ENCODE measurements at places on chromosomes 11 and 22.

- DNase-seq = no peak
Observed at GRCh38 chr11:83760932-83761331, 474.8 kb upstream of the CCDC90B start.

DNA sequence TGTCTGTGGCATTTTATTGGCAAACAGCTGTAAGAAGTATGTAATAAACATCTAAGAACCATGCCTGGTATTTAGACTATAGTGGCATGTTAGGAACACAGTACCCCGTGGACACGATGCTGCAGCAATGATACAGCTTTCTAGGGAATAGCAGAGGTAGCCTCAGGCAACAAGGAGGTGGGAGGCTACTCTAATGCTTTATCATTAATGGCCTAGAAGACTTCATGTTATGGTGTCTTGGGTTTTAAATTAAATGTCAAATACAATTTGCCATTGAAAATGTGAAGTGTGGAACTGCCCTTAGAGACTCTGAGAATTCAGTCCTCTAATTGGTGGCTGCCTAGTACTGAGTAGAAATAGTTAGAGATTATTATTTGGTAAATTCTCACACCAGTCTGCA is 516.9 kb downstream of the CNTN5 start:
- DNase-seq = no peak

DNA sequence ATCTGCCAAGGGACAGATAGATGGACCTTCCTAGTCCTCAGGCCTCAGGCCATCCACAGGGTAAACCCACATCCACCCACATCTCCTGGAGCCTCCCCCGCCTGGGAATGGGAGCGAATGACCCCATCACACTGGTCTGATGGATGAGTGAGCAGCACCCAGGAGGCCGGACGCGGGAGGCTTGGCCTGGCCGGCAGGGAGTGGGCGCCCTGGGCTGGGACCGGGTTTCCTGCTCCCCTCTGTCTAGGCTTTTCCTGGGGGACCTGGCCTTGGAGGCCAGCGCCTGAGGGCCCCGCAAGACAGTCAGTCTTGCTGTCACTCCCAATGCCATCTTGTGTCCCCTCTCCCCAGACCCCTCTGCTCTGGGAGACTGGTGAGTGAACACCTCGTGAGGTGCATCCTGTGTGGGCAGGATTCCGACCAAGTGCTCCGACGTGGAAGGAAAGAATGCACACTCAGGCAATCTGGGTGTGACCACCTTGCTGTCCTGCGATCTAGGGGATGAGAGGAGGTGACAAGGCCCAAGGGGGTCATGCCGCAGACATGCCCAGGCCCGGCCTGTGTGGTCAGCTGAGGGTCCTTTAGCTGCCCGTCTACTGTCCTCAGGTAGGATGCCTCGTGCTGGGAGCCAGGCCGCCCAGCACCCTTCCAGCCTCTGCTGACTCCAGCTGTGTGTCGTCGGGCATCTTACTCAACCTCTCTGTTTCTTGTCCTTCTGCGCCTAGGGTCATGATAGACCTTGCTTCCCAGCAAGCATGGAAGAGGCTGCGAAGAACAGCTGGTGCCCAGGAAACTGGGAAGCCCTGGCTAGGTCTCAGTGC is 26.5 kb upstream of the WNT7B start:
- DNase-seq = no peak

- no peak for DNase-seq
Observed at GRCh38 chr11:16924826-16925560, 89.2 kb downstream of the PLEKHA7 start.

DNA sequence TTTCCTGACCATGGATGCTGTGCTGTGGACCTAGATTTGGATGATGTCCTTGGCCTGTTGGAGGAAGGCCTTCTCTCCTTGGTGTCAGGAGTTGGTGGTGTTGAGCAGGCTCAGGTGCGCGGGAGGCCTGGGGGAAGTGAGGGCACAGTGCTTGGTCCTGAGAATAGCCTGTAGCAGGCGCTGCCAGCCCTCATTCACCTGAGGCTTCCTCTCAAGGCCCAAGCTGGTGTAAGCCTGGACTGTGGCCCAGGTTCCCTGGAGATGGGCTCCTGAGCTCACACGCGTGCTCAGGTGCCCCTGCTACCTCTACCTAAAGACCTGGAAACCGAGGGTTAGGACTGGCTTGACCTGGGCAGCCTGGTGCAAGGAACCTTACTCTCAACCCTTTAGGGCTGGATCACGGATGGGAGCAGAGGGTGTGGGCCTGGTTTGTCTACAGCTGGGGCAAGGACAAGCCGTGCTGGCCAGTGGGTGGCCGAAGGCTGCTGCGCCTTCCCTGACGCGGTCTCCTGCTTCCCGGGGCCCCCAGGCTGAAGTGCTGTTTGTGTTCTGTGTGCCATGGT is 7.8 kb upstream of the GRAMD4 start:
- no peak for DNase-seq

GRCh38 chr22:48931452-48931851 is 896.2 kb downstream of the BRD1 start:
- DNase-seq = no peak

- peak; percentile 51 for DNase-seq
Observed at GRCh38 chr11:2538951-2539350, 94.1 kb downstream of the KCNQ1 start.

- no peak for DNase-seq
Observed at GRCh38 chr11:85318573-85318972, 308.6 kb downstream of the DLG2 start.

DNA sequence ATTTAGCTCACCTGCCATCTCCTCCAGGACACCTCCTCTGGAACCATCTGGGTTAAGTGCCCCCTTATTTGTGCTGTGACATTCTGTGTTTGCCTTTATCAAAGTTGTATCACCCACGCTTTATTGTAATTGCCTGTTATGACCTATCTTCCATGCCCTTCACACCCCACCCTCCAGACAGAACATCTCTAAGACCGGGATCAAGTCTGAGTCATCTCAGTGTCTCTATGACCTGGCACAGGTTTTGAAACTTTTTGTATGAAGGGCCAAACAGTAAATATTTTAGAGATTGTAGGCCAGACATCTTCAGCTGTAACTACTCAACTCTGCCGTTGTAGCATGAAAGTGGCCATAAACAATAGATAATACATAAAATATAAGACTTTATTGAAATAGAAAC is 161.8 kb downstream of the SPON1 start:
- DNase-seq = no peak

- no peak for DNase-seq
Observed at GRCh38 chr11:19934828-19935259, 222.2 kb downstream of the NAV2 start.

DNA sequence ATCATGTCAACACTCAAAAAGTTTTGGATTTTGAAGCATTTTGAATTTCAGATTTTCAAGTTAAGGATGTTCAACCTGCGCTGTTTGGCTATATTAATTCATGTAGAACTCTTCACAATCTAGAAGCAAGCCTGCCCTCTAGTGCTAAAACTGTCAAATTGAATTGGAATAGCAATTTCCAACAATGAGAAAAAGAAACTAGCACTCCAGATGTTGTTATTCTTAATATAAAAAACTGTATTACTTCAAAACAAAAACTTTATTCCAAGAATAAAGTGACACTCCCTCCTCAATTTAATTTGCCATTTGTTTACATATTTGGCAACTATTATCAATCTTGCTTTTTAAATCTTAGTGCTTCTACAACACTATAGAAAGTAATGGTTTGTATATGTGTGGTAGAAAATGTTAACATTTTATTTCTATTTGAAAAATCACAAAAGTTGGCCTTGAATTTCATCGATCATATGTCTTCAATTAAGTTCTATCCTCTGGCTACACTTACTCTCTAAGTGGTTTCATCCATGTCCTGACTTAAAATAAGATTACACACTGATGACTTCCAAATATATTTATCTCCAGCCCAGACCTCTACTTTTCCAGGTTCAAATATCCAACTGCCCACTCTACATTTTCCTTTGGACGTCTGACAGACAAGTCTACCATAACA is 36.6 kb downstream of the DCUN1D5 start:
- DNase-seq = no peak

- no peak for DNase-seq
Observed at GRCh38 chr11:22922672-22923071, 62.4 kb upstream of the CCDC179 start.

- DNase-seq = no peak
Observed at GRCh38 chr11:80783561-80783960, 1342.7 kb upstream of the TENM4 start.

GRCh38 chr11:11010624-11011127 is 152.8 kb upstream of the ZBED5 start:
- DNase-seq = no peak

GRCh38 chr11:70210051-70210501 is 7.0 kb downstream of the FADD start:
- no peak for DNase-seq

DNA sequence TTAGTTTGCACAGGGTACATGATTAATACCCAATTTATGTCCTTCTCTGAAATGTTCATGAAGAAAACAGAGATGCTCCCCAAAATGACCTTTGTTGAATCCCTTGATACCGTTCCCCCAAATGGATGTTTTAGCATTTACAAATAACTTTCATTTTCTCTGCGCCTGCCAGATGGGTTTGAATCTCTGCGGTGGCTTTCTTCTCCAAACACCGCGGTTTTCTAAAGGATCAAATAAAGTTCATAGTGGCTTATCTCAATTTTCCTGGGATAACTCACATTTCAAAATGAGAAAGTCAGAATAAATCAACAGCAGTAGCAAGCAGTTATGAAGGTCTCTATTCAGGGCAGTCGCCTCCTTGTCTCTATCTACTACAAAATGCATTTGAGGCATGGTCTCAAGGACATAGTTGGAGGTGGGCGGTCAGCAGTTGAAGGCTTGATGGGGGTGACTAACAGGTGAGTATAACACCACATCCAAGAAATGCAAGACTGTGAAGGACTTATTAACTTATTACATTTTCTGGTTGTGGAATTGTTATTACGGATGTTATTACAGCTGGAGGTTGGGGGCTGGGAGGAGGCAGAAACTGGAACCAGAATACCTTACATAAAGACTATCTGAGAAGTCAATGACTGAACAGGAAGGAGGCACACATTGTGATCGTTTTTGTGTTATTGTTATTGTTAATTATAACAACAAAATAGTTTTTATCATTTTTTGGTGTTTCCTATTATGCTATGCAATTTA is 1513.3 kb downstream of the FAM181B start:
- no peak for DNase-seq

DNA sequence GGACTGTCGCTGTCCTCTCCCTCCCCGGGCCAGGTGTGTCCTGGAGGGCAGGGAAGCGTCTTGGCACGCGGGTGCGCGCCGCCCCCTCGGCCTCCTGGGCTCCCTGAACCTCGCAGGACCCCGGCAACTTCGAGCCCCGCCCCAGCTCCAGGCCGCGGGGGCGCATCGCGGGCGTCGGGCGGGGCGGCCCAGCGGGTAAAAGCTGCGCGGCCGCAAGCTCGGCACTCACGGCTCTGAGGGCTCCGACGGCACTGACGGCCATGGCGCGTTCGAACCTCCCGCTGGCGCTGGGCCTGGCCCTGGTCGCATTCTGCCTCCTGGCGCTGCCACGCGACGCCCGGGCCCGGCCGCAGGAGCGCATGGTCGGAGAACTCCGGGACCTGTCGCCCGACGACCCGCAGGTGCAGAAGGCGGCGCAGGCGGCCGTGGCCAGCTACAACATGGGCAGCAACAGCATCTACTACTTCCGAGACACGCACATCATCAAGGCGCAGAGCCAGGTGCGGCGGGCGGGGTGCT is at the start of gene CST6:
CST6 (plus strand) TSS at position 224 of the 519 bp plus-strand sequence; CDS start at position 261, 37 bp downstream.
- DNase-seq = no peak

DNA sequence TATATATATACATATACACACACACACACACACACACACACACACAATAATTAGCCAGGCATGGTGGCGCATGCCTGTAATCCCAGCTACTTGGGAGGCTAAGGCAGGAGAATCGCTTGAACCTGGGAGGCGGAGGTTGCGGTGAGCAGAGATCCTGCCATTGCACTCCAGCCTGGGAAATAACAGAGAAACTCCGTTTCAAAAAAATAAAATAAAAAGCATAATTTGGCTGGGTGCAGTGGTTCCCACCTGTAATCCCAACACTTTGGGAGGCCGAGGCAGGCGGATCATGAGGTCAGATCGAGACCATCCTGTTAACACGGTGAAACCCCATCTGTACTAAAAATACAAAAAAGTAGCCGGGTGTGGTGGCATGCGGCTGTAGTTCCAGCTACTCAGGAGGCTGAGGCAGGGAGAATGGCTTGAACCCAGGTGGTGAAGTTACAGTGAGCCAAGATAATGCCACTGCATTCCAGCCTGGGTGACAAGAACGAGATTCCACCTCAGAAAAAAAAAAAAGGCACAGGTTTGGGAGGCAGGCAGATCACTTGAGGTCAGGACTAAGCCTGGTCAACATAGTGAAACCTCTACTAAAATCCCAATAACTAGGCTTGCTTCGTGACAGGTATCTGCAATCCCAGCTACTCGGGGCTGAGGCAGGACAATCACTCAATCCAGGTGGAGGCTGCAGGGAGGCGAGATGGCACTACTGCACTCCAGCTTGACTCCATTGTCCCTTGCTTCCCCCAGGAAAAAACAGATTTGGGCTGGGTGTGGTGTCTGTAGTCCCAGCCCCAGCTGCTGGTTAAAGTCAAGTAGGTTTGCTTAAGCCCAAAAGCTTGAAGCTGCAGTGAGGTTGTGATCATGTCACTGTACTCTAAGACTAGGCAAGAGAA is 11.8 kb upstream of the WDR74 start:
- DNase-seq = no peak

DNA sequence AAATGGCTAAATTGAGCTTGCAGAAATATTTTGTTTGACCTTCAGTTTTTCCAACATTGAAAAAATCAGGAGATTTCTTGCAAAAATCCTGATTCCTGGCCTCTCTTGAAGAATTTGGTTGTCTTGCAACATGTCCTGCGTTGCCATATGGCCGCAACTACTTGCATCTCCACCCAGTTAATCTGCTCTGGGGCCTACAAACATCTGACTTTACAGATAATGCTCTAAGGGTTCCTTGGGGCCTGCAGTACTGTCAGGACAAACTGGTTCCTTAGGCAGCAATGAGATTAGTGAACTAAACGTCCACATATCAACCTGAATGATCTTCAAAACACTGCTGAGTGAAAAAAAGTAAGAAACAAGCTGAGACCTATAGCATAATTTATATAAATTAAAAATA is 36.6 kb upstream of the FEZ1 start:
- DNase-seq = no peak

DNA sequence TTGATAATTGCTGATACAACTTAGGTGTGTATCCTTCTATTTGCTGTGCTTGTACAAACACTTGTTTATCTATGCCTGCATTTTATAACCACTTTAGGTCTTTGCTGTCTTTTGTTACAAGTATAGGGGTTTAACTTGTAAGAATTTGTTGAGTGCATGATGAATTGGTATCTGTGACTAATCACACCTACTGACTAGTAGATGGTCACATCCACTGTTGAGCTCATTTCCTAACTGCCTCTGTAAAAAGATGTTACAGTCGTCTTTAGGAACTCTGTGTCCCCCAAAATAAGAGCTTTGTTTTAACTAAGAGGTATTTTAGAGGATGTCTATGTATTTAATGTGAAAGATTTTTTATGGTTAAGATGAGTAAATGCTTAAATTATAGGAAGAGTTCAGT is 60.5 kb downstream of the HIPK3 start:
- no peak for DNase-seq

GRCh38 chr22:46346680-46347405 is 11.3 kb downstream of the TRMU start:
- no peak for DNase-seq

Measured in natural killer cell treated with Interleukin-12 subunit alpha and Interleukin-12 subunit beta and Interleukin-15 and Interleukin-18, amount 100 ng/mL, for 72 hours (primary cell).